ENCODE measurements at places on chromosomes 7 and 10. TPM values are rescaled to one million over a fixed set of nuclear protein-coding genes. Genes with fewer than 3 reads are reported as not detected.
A peak's percentile ranks its signal among the peaks of the same experiment; 100 is the strongest.

GRCh38 chr7:11648101-11648500 lies 183.9 kb downstream of the THSD7A start:
- H3K4me3 ChIP-seq: no peak overlapping the region
- H3K4me1 ChIP-seq: no peaks in the 10 kb centered on the region
- H3K36me3 ChIP-seq: no peaks in the 10 kb centered on the region

- peak overlapping the region; percentile 47 for H3K27ac ChIP-seq
- peak overlapping the region; percentile 64 for H3K4me3 ChIP-seq
- peaks cover 33% of the 10 kb centered on the region for H3K4me1 ChIP-seq
- no peaks in the 10 kb centered on the region for H3K27me3 ChIP-seq
- H3K36me3 ChIP-seq: no peaks in the 10 kb centered on the region
- peak; percentile 40 for DNase-seq
Observed at GRCh38 chr10:58666024-58666423, 153.4 kb downstream of the BICC1 start.

GRCh38 chr7:47866120-47866519 lies 82.1 kb downstream of the PKD1L1 start:
- no peak for DNase-seq
- no peaks in the 10 kb centered on the region for H3K36me3 ChIP-seq
- no peak overlapping the region for H3K27ac ChIP-seq

DNA sequence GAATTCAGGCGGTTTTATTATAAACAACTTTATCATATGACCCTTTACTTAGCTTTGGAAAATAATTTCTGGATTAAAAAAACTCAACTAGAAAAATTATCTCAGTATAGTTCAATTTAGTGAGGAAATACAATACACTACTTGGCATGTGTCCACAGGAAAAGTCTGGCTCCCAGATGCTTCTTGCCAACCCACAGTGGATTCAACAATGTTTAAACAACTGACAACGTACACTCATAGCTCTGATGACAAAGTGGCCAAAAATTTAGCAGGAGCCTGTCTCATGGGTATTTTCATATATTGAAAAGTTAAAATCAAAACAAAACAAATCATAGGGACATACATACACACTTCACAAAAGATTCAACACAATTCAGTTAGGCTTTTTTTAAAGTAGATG lies 158.8 kb downstream of the SKAP2 start:
- no peaks in the 10 kb centered on the region for H3K4me1 ChIP-seq
- H3K4me3 ChIP-seq: no peak overlapping the region
- no peak for DNase-seq
- H3K27me3 ChIP-seq: no peaks in the 10 kb centered on the region
- H3K36me3 ChIP-seq: peaks cover 5% of the 10 kb centered on the region
- no peak overlapping the region for H3K27ac ChIP-seq

DNA sequence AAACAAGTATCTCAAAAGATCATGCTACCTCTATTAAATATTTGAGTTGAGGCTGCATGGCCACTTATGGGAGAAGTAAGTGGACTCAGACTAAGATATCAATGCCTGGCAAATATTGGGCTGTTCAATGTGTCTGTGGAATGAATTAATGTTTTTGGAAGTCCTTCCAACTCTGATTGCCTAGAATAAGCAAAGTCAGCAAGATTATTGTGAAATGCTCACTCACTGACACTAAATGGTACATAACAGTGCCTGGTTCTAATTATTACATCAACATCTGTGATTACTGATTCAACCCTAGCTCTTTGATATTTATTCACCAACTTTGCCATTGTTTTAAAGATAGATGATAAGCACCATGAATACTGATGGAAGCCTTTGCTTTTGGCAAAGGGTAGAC lies 45.5 kb upstream of the HDAC9 start:
- no peak overlapping the region for H3K27ac ChIP-seq
- H3K36me3 ChIP-seq: peaks cover 4% of the 10 kb centered on the region
- no peak overlapping the region for H3K4me3 ChIP-seq
- no peak for DNase-seq
- no peaks in the 10 kb centered on the region for H3K27me3 ChIP-seq

GRCh38 chr10:28095791-28096378 lies 97.0 kb upstream of the ODAD2 start:
- H3K4me1 ChIP-seq: no peaks in the 10 kb centered on the region
- no peak for DNase-seq
- H3K27ac ChIP-seq: no peak overlapping the region
- no peaks in the 10 kb centered on the region for H3K36me3 ChIP-seq
- no peak overlapping the region for H3K4me3 ChIP-seq

HHEX gene
- polyA plus RNA-seq: 9.0 TPM

AUTS2 gene
- polyA plus RNA-seq: 17.6 TPM

FAM25G gene
- polyA plus RNA-seq: not detected
